ENCODE measurements at places on chromosomes 4 and X.

DNA sequence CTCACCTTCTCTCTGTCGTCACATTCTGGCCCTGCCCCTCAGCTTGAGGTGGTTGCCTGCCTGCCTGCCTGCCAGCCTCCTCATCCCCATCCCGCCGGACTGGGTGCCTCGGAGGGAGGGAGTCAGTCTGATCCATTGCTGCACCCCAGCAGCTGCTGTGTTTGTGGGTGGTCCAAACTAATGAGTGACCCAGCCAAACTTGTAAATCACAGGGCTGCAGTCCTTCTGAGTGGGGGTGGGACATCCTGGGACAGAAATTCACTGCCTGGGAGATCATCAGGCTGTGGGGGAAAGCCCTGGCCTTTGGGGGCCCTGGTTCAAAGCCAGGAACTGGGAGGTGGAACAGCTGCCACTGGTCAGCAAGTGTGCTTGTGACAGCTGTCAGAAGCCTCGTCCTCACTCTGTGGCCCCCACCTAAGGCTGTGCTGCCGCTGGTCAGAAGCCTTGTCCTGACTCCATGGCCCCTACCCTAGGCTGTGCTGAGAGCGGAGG, 5.6 kb downstream of the GPR78 start:
- DNase-seq: no peak

DNA sequence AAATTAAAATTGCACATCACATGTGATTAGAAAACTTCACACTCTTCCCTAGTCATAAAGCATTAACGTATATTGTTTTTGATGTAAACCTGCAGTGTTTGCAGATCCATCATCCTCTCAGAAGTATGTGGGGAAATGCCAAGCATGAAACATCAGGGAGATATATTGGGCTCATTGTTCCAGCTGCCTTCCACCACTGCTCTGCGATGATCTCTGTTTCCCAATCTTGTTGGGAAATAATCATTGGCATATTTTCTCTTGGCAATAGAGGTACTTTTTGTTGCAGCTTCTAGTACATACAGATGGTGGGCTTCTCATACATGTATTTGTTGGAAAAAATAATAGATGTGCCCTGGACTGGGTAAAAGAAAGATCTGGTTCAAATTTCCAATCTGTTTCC, 466.3 kb upstream of the HS3ST1 start:
- no peak for DNase-seq

DNA sequence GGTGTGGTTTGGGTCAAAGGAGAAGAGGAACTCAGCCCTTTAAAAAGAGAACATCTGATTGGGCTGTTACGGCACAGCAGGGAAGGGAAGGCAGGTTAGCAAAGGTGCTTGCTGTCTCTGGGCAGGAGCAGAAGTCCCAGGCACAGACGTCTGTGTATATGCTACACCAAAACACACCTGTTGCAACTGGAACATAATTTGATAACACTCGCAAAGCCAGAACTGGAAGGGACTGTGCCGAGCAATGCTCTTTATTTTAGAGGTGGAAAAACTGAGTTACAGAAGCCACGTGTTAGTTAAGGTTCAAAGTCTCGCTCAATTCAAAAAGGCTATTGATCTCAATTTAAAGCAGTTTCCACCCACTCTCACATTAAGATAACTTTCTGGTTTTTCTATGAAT, 2.2 kb upstream of the FAM114A1 start:
- no peak for DNase-seq

DNA sequence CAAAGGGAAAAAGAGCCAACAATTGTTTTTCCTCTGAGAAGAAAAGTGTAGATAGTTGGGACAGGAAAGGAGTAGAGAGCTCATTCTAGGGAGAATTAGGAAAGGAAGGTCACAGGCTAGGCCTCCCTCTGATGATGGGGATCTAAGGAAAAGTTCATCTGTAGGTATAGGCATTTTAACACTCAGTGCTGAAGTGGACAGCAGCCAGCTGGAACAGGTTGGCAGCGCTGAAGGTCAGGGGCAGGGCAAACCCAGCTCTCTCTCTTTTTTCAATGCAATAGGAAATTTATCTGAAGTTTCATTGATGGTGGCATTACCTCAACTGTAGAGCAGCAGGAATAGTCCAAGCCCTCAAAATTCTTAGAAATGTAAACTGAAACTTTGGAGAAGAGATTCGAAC, 98.5 kb upstream of the ETNPPL start:
- DNase-seq: no peak

GRCh38 chr4:6986781-6987587, 56.2 kb upstream of the TADA2B start:
- peak; percentile 94 for DNase-seq

DNA sequence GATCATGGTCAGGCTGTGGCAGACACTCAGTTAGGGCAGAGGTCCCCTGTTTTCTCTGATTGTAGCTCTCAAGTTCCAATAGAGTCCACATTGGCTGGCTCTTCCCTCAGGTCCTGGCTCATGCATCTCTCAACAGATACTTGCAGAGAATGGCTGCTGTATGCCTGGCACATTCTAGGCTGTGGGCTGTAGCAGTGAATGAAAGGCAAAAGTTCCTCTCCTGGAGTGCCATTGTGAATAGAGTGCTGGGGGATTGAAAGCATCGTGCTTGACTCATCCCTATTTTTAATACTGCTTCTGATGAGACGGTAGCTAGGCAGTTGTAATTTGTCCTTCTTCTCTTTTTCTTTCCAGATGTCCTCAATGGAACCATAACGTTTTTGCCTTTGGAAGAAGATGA, 5.5 kb downstream of the TRMT44 start:
- no peak for DNase-seq

DNA sequence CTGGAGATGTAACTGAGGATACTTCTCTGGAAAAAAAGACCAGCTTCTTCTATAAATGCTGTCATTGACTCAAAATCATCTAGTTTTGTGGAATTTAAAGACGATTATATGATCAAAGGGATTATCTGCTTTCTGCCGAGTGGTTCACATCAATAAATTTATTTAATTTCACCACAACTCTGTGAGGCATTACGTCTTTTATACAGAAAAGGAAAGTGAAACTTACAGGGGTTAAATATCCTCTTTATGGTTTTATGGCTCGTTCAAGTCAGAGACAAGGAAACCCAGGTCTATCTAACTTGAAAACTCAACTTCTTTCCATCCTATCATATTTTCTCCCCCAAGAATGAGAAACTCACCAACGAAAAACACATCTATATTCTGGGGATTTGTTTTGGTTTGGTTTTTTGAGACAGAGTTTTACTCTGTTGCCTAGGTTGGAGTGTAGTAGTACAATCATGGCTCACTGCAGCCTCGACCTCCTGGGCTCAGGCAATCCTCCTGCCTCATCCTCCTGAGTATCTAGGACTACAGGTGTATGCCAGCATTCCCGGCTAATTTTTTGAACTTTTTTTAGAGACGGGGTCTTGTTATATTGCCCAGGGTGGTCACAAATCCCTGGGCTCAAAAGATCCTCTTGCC, 377.9 kb upstream of the EMCN start:
- no peak for DNase-seq

DNA sequence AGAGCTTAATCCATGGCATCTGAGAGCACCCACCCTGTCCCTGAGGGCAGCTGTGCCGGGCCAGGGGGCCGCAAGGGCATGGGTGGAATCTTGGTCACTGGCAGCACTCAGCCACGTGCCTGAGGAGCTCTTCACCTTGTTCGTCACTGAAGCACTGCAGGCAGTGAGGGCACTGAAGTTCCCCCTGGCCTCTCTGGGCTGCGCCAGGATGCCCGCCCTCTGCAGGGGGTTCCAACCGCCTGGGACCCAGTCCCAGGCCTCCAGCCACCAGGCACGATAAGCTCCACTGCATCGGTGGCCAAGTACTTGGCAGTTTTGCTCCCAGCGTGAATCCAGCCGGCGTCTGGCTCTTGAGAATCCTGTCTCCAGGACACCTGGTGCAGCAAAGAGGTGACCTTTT, 96.4 kb upstream of the MED14 start:
- DNase-seq: no peak
